ENCODE measurements at places on chromosomes 2 and 18. TPM values are rescaled to one million over a fixed set of nuclear protein-coding genes. Genes with fewer than 3 reads are reported as not detected.

DNA sequence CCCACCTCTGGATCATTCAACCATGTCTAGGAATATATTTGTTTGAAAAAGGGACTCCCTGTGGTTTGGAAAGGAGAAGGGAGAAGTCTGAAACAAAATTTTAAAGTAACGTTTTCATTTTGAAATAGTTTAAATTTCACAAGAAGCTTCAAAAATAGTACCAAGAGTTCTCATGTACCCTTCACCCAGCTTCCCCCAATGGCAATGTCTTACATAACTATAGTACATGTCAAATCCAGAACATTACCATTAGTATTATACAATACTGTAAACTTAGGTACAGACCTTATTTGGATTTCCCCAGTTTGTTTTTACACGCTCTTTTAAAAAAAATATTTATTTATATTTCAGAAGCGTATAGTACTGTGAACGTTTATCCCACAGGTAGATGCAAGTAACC lies 4.0 kb upstream of the LYG2 start:
- H3K4me3 ChIP-seq, result no peak overlapping the region
- no peak for DNase-seq
- H3K27ac ChIP-seq, result no peak overlapping the region
- H3K27me3 ChIP-seq, result no peaks in the 10 kb centered on the region

GRCh38 chr18:72840109-72840508 lies 27.7 kb downstream of the NETO1 start:
- no peak overlapping the region for H3K27ac ChIP-seq
- no peaks in the 10 kb centered on the region for H3K4me1 ChIP-seq
- H3K27me3 ChIP-seq, result no peaks in the 10 kb centered on the region
- H3K4me3 ChIP-seq, result no peak overlapping the region

DNA sequence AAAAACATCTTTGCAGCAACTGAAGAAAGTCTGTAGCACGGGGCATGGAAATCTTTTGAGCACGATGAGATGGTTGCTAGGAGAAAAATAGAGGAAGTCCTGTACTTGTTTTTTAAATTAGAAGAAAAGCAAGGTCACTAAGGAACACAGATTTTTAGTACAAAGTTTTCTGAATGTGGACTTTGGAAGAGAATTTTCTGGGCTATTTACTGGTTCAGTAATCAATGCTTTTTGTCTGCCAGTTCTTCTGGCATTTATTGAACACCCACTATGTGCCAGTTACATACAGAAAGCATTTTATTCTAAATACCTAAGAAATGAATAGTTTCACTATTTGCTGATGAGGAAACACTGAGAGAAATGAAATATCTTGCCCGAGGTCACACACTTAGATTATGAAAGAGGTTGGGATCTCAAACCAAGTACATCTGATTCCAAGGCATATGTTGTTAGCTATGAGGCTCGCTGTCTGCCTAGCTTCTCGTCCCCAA lies 15.6 kb upstream of the MAP3K20 start:
- H3K27ac ChIP-seq, result no peak overlapping the region
- no peak overlapping the region for H3K4me3 ChIP-seq
- H3K36me3 ChIP-seq, result no peaks in the 10 kb centered on the region
- DNase-seq, result no peak

DNA sequence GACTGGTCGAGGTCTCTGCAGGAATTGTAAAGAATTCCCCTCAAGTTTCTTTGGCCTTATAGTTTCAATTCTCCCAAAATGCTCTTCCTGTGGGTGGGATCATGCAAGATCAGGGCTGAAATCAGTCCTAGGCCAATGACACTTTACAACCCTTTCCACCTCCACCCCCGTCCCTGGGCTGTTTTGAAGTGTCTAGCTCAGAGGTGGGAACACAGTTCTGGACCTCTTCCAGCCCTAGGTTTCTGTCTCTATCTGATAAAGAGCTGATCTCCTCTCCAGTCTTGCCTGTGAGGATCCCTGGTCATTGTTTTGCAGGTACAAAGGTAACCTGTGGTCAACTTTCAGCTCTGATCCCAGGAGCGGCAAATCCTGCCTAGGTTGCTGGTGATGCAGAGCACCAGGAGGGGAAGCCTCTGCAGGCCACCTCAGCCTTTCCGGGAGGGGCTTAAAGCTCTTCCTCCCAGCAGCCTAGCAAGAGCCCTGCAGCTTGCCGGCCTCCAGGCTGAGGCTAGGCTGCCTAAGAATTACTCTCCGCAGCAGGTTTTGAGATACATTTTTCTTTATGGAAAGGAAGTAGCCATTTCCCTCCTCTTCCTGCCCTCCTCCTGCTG lies 69.8 kb upstream of the WIPF1 start:
- no peaks in the 10 kb centered on the region for H3K27me3 ChIP-seq
- peaks cover 14% of the 10 kb centered on the region for H3K36me3 ChIP-seq
- H3K4me1 ChIP-seq, result peaks cover 13% of the 10 kb centered on the region
- no peak overlapping the region for H3K27ac ChIP-seq
- no peak for DNase-seq

GRCh38 chr2:102321941-102322719 lies 10.8 kb downstream of the IL1RL1 start:
- no peak overlapping the region for H3K27ac ChIP-seq
- no peaks in the 10 kb centered on the region for H3K4me1 ChIP-seq
- peaks cover 6% of the 10 kb centered on the region for H3K27me3 ChIP-seq

DNA sequence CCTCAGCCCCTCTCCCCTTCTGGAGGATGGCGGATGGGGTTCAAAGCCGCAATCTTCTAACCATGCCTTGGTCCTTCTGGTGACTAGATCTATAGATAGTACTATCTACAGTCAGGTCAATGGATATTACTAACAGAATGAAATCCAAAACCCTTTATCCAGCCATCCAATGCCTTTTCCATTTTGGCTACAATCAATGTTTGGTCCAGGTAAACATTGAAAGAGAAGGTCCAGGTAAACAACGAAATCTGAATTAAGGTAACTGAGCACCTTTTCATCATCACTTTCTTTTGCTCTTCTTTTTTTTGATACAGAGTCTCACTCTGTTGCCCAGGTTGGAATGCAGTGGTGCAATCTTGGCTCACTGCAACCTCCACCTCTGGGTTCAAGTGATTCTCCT lies 9.7 kb downstream of the PPP4R3B start:
- no peak for DNase-seq
- H3K36me3 ChIP-seq, result peaks cover 44% of the 10 kb centered on the region
- no peaks in the 10 kb centered on the region for H3K27me3 ChIP-seq
- H3K4me3 ChIP-seq, result no peak overlapping the region
- no peak overlapping the region for H3K27ac ChIP-seq

Gene GAREM1
- total RNA-seq, result not detected

DNA sequence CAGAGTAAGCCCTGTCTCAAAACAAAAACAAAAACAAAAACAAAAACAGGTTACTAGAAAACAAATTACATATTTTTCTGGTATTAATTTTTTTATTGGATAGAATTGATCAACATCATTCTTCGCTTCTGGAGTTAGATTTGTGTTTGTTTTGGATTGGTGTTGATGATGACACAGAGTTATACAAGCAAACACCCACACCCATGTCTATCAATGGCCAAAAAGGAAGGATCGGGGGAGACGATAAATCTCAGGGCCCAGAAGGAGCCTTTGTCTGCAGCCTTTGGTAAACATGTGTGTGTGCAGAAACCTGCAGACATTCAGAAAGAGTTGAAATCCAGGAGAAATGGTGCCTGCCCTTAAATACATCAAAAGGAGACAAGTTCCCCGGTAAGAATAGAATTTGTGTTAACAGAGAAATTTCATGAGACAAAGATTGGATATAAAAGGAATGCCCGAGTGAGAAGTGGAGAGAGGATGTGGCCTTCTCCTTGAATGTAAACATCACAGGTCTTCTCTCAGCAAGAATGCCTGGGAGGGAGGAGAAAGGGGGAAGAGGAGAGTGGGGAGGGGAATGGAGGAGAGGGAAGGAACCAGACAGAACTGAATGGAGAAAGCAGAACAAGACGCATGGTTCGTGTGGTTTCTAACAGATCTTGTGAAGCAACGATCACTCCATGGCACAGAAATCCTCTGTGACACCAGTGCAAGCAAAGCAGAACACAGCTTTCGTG lies 40.4 kb upstream of the TMEM178A start:
- H3K27ac ChIP-seq, result no peak overlapping the region
- no peaks in the 10 kb centered on the region for H3K36me3 ChIP-seq
- DNase-seq, result no peak
- H3K27me3 ChIP-seq, result peaks cover 17% of the 10 kb centered on the region
- H3K4me1 ChIP-seq, result no peaks in the 10 kb centered on the region
- no peak overlapping the region for H3K4me3 ChIP-seq

Gene UBE2F
- 44.1 TPM for total RNA-seq

DNA sequence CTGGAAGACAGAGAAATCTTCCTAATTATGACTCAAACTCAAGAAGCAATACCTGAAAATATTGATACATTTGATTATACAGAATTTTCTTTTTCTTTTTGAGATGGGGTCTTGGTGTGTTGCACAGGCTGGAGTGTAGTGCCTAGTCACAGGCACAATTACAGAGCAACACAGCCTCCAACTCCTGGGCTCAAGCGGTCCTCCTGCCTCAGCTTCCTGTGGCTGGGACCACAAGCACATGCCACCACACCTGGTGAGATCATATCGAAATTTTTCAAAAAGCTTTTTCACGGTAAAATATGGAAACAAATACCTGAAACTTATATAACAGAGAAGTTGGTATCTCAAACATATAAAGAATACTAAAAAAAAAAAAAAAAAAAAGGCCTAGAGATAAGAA lies 27.9 kb downstream of the TGFBRAP1 start:
- H3K27me3 ChIP-seq, result no peaks in the 10 kb centered on the region

GRCh38 chr2:30620102-30620501 lies 173.1 kb downstream of the LCLAT1 start:
- DNase-seq, result no peak
- no peaks in the 10 kb centered on the region for H3K27me3 ChIP-seq
- H3K4me1 ChIP-seq, result peaks cover 5% of the 10 kb centered on the region
- peaks cover 11% of the 10 kb centered on the region for H3K36me3 ChIP-seq
- no peak overlapping the region for H3K4me3 ChIP-seq
- no peak overlapping the region for H3K27ac ChIP-seq

Gene KANSL3
- 74.6 TPM for total RNA-seq

- H3K4me1 ChIP-seq, result no peaks in the 10 kb centered on the region
- no peak for DNase-seq
- no peaks in the 10 kb centered on the region for H3K36me3 ChIP-seq
- peaks cover 18% of the 10 kb centered on the region for H3K27me3 ChIP-seq
These were observed 31.7 kb downstream of the ONECUT2 start for GRCh38 chr18:57466745-57467409.

Gene CHRND
- total RNA-seq, result not detected

DNA sequence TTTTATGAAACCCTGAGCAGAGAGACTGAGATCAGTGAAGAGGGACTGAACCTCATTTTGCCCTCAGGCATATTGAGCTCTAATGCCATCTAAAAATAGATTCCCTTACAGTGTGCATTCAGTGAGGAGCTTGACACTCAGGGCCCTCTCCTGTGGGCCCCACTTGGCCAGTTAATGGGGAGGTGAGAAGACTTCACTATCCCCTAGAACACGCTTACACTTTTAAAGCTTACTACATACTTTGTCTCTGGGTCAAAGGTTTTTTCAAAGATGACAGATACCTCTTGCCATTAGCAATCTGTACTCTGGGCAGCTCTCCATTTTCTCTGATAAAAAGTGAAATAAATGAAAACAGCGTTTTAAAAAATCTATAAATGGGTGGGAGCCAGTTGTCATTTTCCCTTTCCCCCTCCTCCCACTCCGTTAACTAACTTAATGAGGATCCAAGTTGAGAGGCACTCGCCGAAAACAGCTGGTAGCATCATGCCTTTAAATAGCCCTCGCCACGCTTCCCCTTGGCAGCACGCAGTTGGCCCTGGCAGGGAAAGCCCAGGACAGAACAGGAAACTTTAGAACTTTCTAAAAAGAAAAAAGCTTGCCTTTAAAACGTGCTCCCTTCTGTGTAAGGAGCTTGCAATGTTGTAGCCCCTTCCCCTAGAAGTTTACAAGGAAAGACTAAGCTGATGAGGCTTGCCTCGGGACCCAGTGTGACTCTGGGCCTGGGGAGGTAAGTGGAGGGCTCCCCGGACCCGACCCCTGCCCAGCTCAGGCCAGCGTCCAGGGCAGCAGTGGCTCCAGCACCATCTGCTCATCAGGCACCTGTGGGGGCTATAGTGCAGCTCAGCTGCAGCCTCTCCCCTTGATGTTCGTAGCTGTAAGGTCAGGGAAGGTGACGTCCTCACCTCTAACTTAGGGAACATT lies 58.8 kb upstream of the FOSL2 start:
- H3K27ac ChIP-seq, result no peak overlapping the region
- H3K27me3 ChIP-seq, result no peaks in the 10 kb centered on the region
- peaks cover 6% of the 10 kb centered on the region for H3K4me1 ChIP-seq
- H3K36me3 ChIP-seq, result peaks cover 11% of the 10 kb centered on the region
